Activated CD4-positive, alpha-beta T cell treated with anti-CD3 and anti-CD28 coated beads for 4 hours (primary cell): ENCODE measurements at places on chromosomes 5 and 9.

GRCh38 chr5:1536871-1537602 lies 13.3 kb upstream of the LPCAT1 start:
- DNase-seq = no peak

DNA sequence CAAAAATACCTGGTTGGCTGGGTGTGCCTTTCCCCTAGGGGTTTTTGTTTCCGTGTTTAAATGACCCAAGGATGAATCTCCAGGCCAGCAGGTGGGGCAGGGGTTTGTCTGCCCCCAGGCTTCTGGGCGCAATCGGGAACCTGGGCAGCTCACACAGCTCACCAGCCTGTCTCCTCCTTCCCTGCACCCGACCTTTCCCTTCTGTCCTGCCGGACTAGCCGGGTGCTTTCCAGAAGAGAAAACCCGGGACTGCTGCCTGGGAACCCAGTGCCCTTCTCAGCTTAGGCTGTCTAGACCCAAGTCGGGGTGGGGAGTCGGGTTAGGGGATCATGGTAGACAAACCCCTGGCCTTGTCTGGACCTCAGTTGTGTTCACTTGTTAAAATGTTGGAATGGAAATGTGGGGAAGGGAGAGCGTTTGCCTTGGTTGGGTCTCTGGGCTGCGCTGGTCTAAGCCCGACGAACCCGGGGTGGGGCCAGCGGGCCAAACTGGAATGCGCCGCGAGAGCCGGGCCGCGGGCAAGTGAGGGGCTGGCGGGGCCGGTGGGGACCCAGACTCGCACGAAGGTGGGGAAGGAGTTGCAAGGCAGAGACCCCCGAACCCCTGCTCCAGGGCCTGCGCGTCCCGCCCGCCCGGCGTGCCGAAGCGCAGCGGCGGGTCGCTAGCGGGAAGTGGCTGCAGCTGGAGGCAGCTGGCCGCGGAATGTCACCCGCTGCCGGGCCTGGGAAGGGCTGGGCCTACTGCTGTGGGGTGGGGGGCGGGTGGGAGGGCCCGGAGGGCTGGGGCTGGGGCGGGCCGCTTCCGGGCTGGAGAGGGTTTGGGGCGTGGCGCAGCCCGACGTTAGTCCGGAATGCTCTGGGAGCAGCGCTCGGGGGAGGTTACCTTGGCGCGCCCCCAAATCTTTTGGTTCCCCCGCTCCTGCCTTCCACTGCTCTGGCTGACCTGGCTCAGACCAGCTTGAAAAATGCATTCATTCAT lies 84.6 kb downstream of the DAB2IP start:
- no peak for DNase-seq

DNA sequence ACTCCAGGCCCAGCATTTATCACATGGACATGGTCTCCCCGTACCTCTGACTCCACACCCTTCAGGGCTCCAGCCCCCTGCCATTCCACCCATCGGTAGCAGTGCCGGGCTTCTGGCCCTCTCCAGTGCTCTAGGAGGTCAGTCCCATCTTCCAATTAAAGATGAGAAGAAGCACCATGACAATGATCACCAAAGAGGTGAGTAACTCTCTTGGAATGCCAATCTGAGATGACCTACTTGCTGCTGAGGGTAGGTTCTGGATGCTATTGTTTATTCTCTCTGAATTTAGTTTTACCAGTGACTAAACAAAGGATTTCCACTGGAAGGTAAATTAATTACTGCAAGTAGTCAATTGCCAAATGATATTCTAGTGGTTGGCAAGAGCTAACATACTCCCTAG lies 80.8 kb downstream of the TLE4 start:
- no peak for DNase-seq

DNA sequence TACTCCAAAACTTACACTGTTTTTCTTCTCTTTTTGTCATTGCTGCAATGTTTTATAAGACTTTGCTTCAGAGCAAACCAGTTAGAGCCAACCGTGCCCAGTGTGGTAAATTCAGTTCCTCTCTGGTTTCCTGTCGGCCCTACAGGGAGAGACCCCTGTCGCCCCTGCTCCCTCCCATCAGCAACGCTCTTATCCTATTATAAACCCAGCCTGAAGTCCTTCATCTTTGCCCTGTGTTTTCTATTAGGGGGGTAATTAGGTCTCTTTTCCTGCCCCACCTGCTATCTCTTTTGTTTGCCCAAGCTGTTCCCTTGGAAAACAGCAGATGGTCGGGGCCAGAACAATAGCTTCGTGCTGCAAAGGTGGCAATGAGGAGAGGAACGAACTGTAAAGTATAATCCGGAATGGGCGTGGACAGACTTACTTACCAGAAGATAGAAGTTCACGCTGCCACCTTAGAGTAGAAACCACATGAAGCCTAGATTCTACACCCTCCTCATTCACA lies 21.4 kb upstream of the OTULINL start:
- DNase-seq = no peak

- no peak for DNase-seq
Measured at GRCh38 chr9:127693143-127693542, 13.6 kb upstream of the CFAP157 start.

GRCh38 chr9:133792721-133793470 lies 54.7 kb upstream of the SARDH start:
- DNase-seq = peak; percentile 38

GRCh38 chr9:136940526-136941230 lies 3.9 kb downstream of the FBXW5 start:
- no peak for DNase-seq

- no peak for DNase-seq
Measured at GRCh38 chr5:92041911-92042660, 659.0 kb upstream of the ARRDC3 start.

DNA sequence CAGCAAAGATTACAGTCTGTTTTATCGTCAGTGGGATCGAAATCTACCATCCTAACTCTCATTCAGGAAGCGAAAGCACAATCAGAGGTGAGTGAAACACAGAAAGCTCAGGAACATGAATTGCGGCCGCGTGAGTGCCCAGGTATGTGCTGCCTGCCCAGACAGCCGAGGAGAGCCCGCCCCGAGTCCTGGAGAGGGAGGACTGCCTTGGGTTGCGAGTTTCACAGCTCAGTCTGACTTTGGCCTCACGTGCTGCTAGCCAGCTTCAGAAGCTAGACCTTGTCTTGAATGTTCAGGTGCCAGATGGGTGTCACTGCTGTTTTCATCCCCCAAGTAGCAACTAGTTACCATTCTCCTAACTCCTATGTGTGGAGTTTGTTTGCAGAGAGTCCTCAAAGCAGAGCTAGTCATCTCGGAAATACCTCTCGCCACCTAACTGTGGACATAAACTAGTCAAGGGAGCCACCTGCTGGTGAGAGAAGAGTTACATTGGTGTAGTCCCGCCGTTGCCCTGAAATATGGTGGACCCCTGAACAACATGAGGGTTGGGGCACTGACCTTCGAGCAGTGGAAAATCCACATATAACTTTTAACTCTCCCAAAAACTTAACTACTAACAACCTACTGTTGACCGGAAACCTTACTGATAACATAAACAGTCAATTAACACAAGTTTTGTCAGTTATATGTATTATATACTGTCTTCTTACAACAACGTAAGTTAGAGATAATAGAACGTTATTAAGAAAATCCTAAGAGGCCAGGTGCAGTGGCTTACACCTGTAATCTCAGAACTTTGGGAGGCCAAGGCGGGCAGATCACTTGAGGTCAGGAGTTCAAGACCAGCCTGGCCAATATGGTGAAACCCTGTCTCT lies 80.9 kb downstream of the GOLPH3 start:
- peak; percentile 65 for DNase-seq

GRCh38 chr5:31381299-31381698 lies 150.6 kb downstream of the DROSHA start:
- no peak for DNase-seq

GRCh38 chr9:131641618-131642495 lies 96.5 kb downstream of the PRRT1B start:
- no peak for DNase-seq

GRCh38 chr9:117526674-117527073 lies 111.8 kb upstream of the ASTN2 start:
- no peak for DNase-seq
